ENCODE measurements at places on chromosomes 1 and 21.

DNA sequence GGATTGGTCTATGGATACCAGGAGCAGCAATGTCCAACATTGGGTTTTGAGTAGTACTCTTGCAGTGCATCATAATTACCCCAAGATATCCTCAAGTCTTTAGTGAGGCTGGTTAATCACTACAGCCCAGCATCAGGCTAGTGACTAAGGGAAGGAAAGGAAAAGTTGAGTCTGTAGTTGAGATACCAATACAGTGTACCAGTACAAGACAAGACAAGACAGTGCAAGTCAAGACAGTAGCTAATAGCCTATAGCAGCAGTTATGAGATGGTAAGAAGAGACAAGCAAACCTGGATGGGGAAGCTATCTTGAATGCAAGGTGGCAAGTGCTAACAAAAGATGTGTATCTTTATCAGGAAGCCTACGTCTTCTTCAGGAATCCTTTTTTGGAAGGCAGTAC, 13.3 kb upstream of the GNG12 start:
- no peak for DNase-seq

GRCh38 chr1:185360714-185361113, 43.7 kb upstream of the IVNS1ABP start:
- DNase-seq = no peak

GRCh38 chr1:217027403-217028080, 304.3 kb upstream of the ESRRG start:
- no peak for DNase-seq

DNA sequence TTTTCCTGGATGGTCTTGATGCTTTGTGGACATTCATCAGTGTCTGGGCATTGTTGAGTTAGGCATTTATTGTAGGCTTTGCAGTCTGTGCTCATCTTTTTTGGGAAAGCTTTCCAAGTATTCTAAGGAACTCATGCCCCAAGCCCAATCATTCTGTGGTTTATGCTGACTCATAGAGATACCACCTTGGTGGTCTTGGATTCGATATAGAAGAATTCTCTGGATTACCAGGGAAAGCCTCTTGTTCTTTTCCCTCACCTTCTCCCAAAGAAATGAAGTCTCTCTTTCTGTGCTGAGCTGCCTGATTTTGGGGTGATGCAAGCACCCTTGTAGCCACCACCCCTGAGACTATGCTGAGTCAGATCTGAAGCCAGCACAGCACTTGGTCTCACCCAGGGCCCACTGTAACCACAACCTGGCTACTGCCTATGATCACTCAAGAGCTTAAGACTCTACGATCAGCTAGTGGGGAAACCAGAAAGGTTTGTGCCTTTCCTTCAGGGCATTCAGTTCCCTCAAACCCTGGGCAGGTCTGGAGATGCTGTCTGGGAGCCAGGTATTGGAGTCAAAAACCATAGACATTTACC, 422.6 kb downstream of the NUF2 start:
- DNase-seq = no peak

- DNase-seq = no peak
Measured at GRCh38 chr1:79375352-79375751, 368.8 kb upstream of the ADGRL4 start.

GRCh38 chr1:44907893-44908292, 64.8 kb upstream of the PTCH2 start:
- no peak for DNase-seq

GRCh38 chr1:151009206-151009587, 948 bp downstream of the PRUNE1 start:
- DNase-seq = no peak

- DNase-seq = no peak
Measured at GRCh38 chr1:1273209-1273511, 494 bp downstream of the UBE2J2 start.

GRCh38 chr1:168396508-168396907, 115.8 kb downstream of the TBX19 start:
- no peak for DNase-seq

- no peak for DNase-seq
Measured at GRCh38 chr1:24640288-24640687, 2.8 kb upstream of the SRRM1 start.

- DNase-seq = no peak
Measured at GRCh38 chr1:181016563-181016962, 6.1 kb downstream of the STX6 start.

- no peak for DNase-seq
Measured at GRCh38 chr1:53092659-53093450, 30.8 kb downstream of the PODN start.
